ENCODE measurements at places on chromosomes 5 and 9. TPM values are rescaled to one million over a fixed set of nuclear protein-coding genes. Genes with fewer than 3 reads are reported as not detected.
A peak's percentile ranks its signal among the peaks of the same experiment; 100 is the strongest.

- no peak for DNase-seq
- H3K27me3 ChIP-seq = no peaks in the 10 kb centered on the region
- peaks cover 3% of the 10 kb centered on the region for H3K4me1 ChIP-seq
- no peak overlapping the region for H3K4me3 ChIP-seq
- no peak overlapping the region for H3K27ac ChIP-seq
Measured at GRCh38 chr9:125878164-125878631, 131.0 kb downstream of the PBX3 start.

ZNF484 gene
- total RNA-seq = 14.0 TPM

DNA sequence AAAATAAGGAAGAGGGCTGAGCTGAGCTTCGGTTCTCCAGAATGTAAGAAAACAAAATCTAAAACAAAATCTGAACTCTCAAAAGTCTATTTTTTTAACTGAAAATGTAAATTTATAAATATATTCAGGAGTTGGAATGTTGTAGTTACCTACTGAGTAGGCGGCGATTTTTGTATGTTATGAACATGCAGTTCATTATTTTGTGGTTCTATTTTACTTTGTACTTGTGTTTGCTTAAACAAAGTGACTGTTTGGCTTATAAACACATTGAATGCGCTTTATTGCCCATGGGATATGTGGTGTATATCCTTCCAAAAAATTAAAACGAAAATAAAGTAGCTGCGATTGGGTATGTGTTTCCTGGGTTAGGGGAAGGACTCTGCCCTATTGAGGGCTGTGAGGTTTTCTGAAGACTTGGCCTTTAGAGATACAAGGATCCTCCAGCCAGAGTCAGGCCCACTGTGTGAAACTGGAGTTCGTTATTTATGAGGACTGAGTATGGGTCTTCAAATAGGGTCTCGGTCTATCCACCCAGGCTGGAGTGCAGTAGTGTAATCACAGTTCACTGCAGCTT is 3.8 kb downstream of the EGR1 start:
- H3K4me1 ChIP-seq = peaks cover 24% of the 10 kb centered on the region
- H3K27me3 ChIP-seq = no peaks in the 10 kb centered on the region
- H3K4me3 ChIP-seq = no peak overlapping the region
- no peak for DNase-seq
- H3K27ac ChIP-seq = no peak overlapping the region
- H3K36me3 ChIP-seq = peaks cover 13% of the 10 kb centered on the region

DNA sequence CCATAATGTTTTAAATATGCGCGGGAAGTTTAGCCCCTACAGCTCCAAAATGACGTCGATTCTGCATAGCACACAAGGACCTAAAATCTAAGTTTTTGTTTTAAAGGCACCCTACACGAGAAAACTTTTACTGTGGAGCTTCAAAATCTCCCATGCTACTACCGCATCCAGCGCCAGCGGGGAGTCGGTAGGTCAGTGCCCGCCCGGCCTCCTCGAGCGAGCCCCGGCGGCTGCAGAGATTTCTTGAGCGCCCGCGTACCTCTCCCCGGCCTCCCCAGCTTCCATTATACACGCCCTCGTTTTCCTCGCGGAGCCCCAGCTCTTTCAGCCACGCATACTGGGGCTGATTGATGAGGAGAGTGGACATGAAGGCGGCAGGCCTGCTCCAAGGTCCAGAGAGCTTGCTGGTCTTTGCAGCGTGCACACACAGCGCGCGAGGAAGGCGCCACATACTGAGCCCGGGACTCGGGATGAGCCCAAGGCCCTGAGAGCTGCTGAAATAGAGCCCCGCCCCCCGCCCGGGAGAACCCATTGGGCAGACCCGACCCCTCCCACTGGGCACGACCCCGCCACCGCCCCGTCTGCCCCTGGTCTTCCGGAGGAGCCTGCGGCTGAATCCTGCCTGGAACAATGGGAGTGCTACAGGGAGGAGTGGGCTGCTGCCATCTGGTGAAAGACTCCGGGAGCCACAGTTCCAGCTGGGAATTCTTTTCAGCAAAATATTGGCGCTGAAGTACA is at the start of gene ALDH7A1:
Gene ALDH7A1 (minus strand): TSS at position 472 of the 738 bp plus-strand sequence. CDS start 21 bp downstream, at position 451.
- peaks cover 2% of the 10 kb centered on the region for H3K27me3 ChIP-seq
- no peak within 1 kb of the TSS for H3K27ac ChIP-seq
- peak; percentile 32 for DNase-seq

GRCh38 chr9:23582836-23583235 is 243.2 kb downstream of the ELAVL2 start:
- H3K4me1 ChIP-seq = peaks cover 4% of the 10 kb centered on the region
- no peak overlapping the region for H3K27ac ChIP-seq
- H3K36me3 ChIP-seq = no peaks in the 10 kb centered on the region
- no peak overlapping the region for H3K4me3 ChIP-seq

GRCh38 chr5:31404325-31404724 is 127.6 kb downstream of the DROSHA start:
- H3K4me1 ChIP-seq = no peaks in the 10 kb centered on the region
- no peak overlapping the region for H3K4me3 ChIP-seq
- H3K27me3 ChIP-seq = no peaks in the 10 kb centered on the region
- peaks cover 80% of the 10 kb centered on the region for H3K36me3 ChIP-seq
- H3K27ac ChIP-seq = no peak overlapping the region

GRCh38 chr9:77561331-77562018 is 86.6 kb downstream of the GNA14 start:
- no peak overlapping the region for H3K27ac ChIP-seq
- H3K36me3 ChIP-seq = no peaks in the 10 kb centered on the region
- H3K4me1 ChIP-seq = no peaks in the 10 kb centered on the region
- no peak for DNase-seq

DNA sequence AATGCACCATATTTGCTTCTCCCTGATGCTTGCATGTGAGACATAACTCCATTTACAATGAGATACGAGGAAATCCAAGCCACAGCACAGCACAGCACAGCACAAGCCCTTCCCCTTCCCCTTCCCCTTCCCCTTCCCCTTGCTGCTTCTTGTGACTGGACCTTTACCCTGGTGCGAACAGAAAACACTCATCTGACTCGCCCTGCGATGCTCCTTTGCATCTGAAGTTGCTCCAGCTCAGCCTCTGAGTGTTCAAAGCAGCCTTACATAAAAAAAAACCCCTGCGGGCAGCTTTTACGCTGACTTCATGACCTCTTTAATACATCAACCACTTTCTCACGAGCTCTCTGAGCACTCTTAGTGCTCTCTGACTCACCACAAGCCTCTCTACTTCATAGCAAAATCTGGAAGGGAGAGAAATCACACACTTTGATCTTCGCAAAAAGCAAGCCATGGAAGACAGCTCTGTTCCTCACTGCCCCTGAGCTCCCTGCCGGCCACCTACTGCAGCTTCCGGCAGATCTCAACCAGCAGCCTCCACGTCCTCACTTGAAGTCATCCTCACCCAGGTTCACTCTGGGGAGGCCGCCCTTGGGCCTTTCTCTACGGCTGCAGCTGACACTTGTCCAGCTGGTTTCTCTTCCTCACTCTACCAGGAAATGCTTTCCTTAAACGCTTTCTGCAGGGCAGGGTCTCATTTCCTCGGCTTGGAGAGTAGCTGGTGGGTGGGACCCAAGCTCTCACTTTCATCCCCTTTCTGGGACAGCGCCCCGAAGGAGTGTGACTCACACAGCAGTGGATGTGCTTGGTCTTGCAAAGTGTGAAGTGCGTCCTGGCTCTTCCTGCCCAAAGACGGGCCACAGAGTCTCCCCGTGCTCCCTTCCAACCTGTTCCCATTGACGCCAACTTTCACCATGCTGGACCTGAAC is 5.3 kb downstream of the SLC34A1 start:
- peaks cover 29% of the 10 kb centered on the region for H3K4me1 ChIP-seq
- DNase-seq = no peak
- peaks cover 10% of the 10 kb centered on the region for H3K27me3 ChIP-seq
- H3K27ac ChIP-seq = peak overlapping the region; percentile 1

- no peak overlapping the region for H3K27ac ChIP-seq
- no peaks in the 10 kb centered on the region for H3K4me1 ChIP-seq
- H3K36me3 ChIP-seq = no peaks in the 10 kb centered on the region
- H3K4me3 ChIP-seq = no peak overlapping the region
- DNase-seq = no peak
- peaks cover 2% of the 10 kb centered on the region for H3K27me3 ChIP-seq
Measured at GRCh38 chr5:123722451-123722850, 210.5 kb downstream of the CSNK1G3 start.

THG1L gene
- total RNA-seq = 28.9 TPM

GRCh38 chr9:110320651-110321445 is 16.8 kb downstream of the TXNDC8 start:
- no peak for DNase-seq
- peaks cover 7% of the 10 kb centered on the region for H3K27me3 ChIP-seq
- no peaks in the 10 kb centered on the region for H3K36me3 ChIP-seq
- H3K27ac ChIP-seq = no peak overlapping the region
- no peak overlapping the region for H3K4me3 ChIP-seq
